ENCODE measurements at places on chromosomes 6 and 20. TPM values are rescaled to one million over a fixed set of nuclear protein-coding genes. Genes with fewer than 3 reads are reported as not detected.

SPATA25 gene
- 7.6 TPM for total RNA-seq

GJA10 gene
- total RNA-seq = not detected

DNA sequence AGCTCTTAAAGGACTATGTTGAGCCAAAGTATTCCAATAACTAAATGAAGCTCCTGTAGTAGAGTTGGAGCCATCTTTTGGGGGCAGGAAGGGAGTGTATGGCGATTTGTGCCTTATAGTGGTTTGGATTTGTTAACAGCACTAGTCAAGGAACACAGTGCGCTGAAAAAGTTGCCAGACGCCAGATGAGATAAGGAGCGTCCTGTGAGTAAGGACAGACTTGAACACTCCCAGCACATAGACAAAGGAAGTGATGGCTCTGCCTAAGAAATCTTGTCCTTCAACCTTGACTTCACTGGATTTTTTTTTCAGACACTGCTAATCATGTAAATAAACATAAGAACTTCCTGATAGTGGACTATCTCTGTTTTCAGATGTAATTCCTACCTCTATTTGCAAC is 136.9 kb downstream of the TRMT11 start:
- no peak for DNase-seq
- no peaks in the 10 kb centered on the region for H3K4me1 ChIP-seq
- no peak overlapping the region for H3K4me3 ChIP-seq
- H3K27ac ChIP-seq = no peak overlapping the region

GPR63 gene
- total RNA-seq = 0.14 TPM

DNA sequence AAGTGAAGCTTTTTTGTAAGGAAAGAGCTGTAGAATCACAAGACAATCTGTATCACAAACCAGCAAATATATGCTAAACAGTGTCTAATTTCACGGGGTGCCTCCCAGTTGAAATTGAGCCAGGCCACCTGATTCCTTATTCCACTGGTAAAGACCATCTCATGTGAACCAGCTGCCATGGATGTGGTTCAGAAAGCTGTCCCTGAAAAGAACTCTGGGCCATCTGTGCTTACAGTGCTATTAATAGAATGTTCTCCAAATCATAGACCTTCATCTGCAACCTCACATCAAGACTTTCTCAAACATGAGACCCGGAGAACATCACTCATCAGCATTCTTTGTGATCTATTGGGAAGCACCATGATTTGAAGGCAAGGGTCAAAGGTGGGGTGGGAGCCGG is 89.7 kb downstream of the FBXO5 start:
- H3K27me3 ChIP-seq = no peaks in the 10 kb centered on the region
- no peaks in the 10 kb centered on the region for H3K36me3 ChIP-seq
- no peak overlapping the region for H3K27ac ChIP-seq
- H3K4me1 ChIP-seq = no peaks in the 10 kb centered on the region

DNA sequence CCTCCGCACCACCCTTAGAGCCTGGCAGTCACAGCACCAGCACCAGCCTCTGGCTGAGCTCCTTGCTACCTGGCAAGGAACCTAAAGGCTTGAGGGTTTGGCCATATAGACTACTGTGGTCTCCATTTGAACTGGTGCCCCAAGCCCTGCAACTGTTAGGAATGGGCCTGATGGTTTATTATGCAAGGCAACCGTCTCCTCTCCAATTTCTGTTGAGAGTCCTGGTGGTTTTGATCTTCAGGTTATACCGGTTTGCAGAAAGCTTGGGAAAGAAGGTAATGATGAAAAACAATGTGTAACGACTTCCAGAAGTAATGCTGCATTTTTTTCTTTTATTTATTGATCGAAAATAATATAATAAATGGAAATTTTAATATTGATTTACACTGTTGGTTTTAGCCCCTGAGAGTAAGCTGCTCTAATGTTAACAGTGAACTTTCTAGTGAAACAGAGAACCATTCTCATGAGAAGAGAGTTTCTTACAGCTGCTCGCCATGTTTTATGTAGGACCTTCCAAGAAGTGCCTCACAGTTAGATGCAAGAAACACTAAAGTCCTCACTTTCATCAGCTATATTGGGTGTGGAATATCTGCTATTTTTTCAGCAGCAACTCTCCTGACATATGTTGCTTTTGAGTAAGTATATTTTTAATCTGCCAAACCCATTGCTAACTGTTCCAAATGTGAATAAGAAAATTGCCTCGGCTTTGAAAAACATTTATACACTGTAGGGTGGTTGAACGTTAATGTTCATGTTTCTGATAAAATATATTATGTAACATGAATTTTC is 112.8 kb downstream of the ADGRG6 start:
- H3K4me1 ChIP-seq = no peaks in the 10 kb centered on the region
- H3K27ac ChIP-seq = no peak overlapping the region
- no peaks in the 10 kb centered on the region for H3K27me3 ChIP-seq

DNA sequence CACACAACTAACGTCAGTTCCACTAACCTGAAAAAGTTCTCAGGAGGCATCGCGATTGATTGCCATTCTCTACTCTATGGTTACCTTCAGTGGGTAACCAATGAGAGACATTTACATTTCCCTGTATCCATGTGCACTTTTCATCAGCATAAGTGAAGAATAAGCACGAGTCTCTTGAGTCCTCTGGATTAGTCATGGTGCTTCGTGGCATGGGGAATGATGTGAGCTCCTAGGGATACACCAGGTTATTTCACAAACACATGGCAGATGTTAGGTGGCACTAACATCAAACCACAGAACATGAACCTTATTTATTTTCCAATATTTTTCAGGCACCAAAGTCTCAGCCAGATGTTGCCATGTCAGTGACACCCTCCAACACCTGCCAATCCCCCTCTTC is 64.0 kb downstream of the FYN start:
- no peaks in the 10 kb centered on the region for H3K4me1 ChIP-seq
- H3K36me3 ChIP-seq = no peaks in the 10 kb centered on the region

AVP gene
- not detected for total RNA-seq
